ENCODE measurements at places on chromosomes 1 and 21.

GRCh38 chr1:204359474-204360255 lies at the start of gene PLEKHA6:
Gene PLEKHA6 (minus strand): TSS chr1:204359929. CDS start chr1:204273727, 86,202 bp downstream.
- DNase-seq, result no peak

- DNase-seq, result no peak
These were observed 33.6 kb downstream of the CLDN14 start for GRCh38 chr21:36446301-36446700.

GRCh38 chr1:32353886-32354570 lies 8.3 kb downstream of the FAM229A start:
- DNase-seq, result no peak

DNA sequence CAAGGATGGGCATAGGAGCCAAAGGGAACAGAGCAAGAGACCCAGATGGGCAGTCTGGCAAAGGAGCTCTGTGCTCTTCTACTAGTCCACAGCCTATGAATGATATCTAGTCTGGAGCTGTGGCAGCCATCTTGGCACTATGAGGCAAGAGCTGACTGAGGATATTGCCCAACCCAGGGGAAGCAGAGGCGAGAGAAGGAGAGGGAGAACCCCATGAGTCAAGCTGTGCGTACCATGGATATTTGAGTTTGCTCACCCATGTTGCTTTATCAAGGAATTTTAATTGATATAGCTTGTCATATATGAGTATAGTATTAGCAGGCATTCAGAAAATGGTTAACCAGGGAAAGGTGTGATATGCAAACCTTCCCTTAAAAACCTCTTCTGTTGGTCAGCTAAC lies 420.9 kb downstream of the PRDM2 start:
- DNase-seq, result no peak

DNA sequence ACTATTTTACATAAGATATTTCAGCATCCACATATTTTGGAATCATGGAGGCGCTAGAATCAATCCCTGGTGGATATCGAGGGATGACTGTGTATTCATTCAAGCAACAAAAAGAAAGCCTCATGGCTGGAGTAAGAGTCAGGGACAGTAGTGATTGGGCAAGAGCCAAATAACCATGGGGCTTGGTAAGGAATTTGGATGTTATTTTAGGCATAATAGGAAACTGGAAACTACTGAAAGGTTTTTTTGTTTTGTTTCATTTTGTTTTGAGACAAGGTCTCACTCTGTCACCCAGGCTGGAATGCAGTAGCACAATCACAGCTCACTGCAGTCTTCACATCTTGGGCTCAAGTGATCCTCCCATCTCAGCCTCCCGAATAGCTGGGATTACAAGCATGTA lies 33.8 kb upstream of the EYA3 start:
- DNase-seq, result no peak

DNA sequence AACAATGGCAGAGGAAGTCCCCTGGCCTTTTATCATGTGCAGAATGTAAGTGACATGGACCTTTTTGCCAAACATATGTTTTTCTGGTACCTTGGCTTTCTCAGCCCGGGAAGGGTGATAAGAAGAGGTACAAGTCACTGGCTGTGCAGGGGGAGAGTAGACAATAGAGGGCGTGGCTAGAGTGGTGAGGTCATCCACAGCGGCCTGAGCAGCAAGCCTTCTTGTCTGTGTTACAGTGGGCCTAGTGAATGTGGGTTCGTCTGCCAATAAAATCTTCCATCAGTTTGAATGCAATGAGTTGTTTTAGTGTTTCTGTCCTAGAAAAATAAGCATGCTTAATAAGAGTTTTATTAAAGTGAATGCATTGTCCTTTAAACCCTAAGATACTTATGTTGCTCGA lies 59.0 kb upstream of the PGD start:
- no peak for DNase-seq

- DNase-seq, result no peak
These were observed 299.1 kb downstream of the CAMTA1 start for GRCh38 chr1:7084232-7084894.

DNA sequence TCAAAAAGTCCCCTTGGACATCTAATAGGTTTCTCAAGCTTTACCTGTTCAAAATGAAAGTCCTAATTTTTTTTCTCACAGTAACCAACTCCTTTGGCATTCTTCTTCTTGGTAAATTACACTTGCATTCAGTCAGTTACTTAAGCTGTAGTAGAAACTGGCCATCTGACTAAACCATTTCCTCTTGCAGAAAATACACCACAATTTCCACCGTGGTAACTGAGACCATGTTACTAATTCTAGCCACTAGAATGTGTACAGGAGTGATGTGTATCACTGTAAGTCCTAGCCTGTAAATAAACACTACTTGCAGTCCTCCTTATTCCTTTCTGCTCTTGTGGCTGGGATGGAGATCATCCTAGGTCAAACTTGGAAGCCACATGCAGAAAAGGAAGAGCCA lies 965.4 kb upstream of the TMPRSS15 start:
- no peak for DNase-seq

GRCh38 chr1:224851210-224851847 lies 78.1 kb upstream of the DNAH14 start:
- no peak for DNase-seq

DNA sequence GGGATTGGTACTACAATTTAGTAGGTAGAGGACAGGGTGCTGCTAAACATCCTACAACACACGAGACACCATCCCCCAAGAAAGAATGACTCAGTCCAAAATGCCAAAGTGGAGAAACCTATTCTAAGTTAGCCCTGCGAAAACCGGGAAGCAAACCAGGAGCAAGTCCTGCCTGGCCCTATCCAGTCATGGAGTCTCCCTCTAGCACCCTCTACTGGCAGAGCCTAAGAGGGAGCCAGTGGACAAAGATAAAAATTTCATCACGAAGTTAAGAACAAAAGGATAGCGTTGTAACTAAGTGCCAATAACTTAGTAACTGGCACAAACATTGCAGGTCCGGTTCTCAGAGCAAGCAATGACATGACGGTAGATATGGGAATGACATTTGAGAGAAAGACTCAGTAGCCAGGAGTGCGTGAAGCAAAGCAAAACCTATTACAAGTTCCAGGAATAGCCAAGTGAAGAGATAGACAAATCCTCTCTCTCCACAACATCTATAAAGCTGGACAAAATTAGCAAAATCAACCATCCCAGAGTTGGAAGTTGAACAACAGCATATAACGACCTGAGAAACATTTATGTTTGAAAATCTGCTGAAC lies 383.5 kb downstream of the OMA1 start:
- DNase-seq, result no peak

DNA sequence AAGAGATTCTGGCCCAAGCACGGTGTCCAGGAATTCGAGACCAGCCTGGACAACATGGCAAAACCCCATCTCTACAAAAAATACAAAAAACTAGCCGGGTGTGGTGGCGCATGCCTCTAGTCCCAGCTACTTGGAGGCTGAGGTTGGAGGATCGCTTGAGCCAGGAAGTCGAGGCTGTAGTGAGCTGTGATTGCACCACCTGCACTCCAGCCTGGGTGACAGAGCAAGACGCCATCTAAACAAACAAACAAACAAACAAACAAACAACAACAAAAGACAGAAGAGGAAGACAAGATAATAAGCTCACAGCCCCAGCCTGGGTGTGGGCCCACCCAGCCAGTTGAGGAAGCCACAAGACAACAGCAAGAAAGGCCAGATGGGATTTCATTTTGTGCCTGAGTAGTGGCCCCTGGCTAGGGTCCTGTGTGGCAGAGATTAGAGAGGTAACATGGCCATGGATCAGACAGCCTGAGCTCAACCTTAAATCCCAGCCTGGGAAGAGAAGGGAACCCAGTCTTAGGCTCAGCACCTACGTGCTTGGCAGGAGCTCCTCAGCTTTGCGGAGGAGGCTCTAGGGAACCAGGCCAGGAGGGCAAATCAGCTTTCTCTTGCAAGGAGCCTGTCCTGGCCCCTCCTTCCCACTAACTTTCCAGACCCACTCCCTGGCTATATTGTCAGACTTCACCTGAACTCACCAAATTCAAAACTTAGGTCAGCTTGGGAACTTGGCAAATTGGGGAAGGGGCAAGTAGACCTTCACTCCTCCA lies 4.9 kb upstream of the BEST4 start:
- DNase-seq, result no peak

- no peak for DNase-seq
These were observed 109.4 kb downstream of the TLR5 start for GRCh38 chr1:223033658-223034057.

- DNase-seq, result no peak
These were observed 827 bp downstream of the FMN2 start for GRCh38 chr1:240092301-240093119.

- DNase-seq, result peak; percentile 95
These were observed 17.4 kb downstream of the TNFRSF1B start for GRCh38 chr1:12184008-12184681.

DNA sequence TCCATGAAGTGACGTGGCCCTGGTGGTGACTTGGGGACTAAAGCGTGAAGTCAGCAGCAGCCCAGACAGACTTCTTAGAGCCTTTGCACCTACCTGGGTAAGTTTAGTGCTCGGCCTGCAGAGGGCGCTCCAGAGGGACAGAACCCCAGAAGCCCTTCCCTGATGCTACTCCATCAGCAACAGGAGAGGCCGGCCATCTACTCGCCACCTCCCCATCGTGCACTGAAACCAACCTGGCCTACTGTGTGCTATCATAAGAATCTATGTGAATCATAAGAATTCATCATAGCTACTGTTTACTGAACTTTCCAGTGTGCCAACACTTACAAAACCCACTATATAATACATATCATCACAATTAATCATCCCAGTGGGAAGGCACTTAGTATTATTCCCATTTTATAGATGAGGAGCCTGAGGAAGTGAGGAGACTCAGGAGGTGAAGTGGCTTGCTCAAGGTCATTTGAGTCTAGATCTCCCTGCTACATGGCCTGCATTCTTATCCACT lies 7.9 kb upstream of the EDN2 start:
- no peak for DNase-seq

DNA sequence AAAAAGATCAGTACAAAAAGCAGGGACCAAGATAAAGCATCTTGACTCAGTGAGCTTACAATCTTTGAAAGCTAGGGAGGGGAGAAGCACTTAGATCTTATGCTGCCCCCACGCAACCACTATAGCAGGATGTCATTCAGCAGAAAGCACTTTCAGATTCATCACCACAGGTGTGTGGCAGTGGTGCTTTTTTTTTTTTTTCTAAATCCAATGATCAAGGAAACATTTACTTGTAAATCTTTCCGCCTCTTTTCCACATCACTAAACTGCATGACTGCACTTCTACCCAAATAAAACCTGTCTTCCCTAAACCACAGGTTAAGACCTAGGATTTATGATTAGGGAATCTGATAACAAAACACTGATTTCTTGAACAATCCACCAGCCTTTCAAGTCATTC lies 154.8 kb downstream of the SLC45A1 start:
- DNase-seq, result no peak

DNA sequence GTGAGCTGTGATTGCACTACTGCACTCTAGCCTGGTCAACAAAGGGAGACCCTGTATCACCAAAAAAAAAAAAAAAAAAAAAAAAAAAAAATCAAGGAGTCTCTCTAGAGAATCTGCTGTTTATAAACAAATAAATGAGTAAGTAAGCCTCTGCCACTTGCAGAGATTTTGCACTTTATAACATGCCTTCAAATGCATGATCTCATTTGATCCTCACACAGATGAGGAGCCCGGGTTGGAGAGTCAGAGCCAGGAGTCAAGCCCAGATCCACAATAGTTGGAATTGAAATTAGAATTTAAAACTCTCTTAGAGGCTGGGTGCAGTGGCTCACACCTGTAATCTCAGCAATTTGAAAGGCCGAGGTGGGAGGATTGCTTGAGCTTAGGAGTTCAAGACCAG lies 4.0 kb downstream of the PRELP start:
- DNase-seq, result no peak

All from vagina (tissue), 2 donors.